ENCODE measurements at places on chromosomes 4 and X.

DNA sequence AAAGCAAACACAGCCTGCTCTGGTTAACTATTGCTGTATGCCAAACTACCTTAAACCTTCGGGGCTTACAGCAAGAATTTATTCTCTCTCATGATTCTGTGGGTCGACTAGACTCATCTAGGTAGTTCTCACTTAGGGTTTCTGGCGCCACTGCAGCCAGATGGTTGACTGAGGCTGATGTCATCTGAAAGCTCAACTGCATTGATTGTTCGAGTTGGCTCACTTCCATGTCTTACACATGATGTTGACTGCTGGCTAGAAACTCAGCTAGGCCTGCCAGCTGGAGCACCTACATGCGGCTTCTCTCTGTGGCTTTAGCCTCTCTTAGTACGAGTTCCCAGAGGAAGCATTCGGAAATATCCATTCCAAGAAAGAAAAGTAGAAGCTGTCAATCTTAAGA is 103.2 kb downstream of the SRPX start:
- no peak for DNase-seq

GRCh38 chrX:39550795-39551361 is 546.9 kb downstream of the BCOR start:
- DNase-seq = peak; percentile 87

DNA sequence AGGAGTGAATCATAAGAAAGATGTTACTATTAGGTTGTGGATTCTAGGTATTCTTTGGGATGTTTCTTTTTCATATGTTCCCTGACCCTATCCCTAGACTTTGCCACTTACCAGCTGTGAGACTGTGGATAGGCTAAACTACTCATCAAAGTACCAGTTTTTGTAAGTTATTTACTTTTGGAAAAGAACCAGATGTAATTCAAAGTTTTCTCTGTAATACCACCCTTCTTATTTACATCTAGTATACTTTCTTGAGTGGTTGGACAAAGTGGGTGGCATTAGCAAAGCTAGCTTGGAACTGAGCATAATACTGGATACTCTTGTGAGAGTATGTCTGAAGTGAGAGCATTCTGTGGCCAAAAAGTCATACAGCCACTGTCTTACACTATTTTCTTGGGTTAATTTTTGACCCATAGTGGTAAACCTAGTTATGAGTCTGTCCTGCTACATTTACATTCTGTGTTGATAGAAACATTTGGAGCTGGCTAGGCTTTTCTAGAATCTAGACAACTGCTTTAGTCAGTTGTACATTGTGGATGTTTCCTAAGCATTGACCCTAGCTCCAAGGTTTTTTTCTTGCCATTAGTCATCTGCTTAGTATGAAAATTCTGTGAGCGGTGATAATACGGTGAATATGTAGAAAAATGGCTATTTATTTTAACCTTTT is 41.7 kb downstream of the KDM6A start:
- no peak for DNase-seq

DNA sequence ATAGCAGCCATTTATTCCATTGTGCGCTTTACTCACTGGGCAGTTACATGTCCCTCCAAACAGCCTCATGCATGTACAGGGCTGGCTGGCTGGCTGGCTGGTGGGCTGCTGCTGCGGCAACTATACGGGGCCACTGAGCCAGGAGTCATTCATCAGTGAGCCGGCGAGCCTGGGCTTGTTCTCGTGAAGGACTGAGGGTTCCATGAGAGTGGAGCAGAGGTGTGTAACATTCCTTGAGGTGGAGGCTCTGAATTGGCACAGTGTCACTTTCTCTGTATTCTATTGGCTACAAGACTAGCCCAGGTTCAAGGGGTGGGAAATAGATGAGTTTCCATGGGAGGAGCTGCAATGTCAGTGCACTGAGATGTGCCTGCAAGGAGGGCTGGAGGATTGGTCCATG is 89.1 kb downstream of the ARHGAP10 start:
- no peak for DNase-seq
